GM23248 (cell line): ENCODE measurements at places on chromosomes 4 and X. TPM values are rescaled to one million over a fixed set of nuclear protein-coding genes. Genes with fewer than 3 reads are reported as not detected.

DNA sequence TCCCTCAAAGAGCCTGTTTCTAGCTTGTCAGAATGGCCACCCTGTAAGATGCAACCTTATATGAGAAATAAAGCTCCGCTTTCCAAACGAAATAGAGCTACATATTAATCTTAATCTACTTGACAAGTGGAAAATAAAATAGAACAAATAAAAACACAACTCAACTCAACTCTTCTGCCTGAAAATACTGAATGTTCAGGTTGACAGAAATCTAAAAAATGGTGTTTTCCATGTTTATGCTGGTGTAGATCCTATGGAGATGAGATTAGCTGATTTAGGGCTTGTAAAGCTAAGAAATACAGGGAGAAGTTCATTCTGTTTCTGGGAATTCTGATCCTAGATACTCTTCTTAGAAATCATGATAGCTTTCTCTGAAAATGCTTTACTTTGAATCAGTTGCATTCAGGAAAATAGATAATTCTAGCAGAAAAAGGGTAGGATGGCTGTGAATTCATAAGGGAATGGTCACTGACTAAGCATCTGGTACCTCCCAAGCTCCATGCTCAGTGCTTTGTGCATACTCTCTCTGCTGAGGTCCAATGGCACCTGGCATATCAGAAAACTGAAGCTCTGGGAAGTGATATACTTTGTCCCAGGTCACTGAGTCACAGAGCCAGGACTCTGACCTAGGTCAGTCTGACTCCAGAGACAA, 89.2 kb upstream of the EXOC1L start:
- DNase-seq, result no peak

- DNase-seq, result peak; percentile 0
These were observed 37.8 kb downstream of the ABCB7 start for GRCh38 chrX:75118296-75118695.

GRCh38 chr4:184648313-184649025, 778 bp downstream of the CASP3 start:
- peak; percentile 80 for DNase-seq

TIGD4 gene
- not detected in 2 replicates for polyA plus RNA-seq

DNA sequence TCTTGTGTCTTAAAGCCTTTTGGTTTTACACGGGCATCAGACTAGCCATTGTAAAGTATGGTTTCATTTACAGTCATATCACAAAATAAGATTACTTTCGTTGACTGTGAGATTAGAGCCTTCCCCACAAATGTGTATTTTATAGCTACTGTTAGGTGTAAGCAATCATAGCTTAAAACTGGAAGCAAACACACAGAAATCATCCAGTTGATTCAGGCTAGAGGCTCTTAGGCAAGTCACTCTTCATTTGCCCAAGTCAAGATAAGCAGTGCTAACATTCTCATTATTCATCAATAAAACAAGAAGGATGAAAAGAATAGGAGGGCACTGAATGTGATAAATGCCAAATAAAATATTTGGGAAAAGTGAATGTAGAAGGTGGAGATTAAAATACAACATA, 448.7 kb upstream of the FAM241A start:
- DNase-seq, result no peak

SLC26A1 gene
- 1.6 and 1.8 TPM in 2 replicates for polyA plus RNA-seq

DNA sequence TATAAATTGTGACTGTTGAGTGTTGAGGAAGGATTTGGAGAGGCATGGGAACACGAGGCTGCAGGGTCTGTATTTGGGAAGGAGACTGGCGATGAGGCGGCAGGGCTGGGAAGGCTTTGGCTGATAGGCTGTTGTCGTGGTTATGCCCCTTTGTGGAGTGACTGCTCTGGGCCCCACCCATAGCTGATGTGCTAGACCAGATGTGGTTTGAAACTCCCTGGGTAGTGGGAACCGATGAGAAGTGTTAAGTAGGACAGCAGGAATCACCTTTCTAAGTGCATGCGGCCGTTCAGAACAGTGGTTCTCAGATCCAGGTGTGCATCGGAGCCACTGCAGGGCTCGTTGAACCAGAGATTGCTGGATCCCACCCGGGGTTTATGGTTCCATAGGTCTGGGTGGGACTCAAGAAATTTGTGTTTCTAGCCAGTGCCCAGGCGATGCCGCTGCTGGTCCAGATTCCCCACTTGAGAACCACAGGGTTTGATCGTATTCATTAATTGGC, 42.3 kb downstream of the TBC1D14 start:
- DNase-seq, result no peak

DNA sequence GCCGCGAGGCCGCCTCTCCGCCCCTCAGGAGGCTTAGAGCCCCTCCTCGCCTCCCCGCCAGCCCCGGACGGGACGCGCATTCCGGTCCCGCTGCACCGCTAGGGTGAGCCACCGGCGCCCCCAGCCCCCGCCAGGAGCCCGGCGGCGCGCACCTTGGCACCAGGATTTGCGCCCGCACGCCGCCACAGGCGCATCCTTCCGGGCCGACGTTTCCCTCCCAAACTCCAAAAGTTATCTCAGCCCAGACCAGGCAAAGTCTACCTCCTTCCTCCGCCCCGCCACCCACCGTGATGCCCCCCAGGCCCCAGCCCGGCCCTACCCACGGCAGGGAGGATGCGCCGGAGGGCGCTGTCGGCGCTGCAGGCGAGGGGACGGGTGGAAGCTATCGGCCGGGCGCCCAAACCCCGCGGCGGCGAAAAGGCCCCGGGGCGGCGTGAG, 538 bp downstream of the SCML2 start:
- peak; percentile 30 for DNase-seq
